ENCODE measurements at places on chromosomes 6 and 20. TPM values are rescaled to one million over a fixed set of nuclear protein-coding genes. Genes with fewer than 3 reads are reported as not detected.

TGM2 gene
- total RNA-seq, result 343 TPM

IYD gene
- total RNA-seq, result not detected

MYBL2 gene
- 2.2 TPM for total RNA-seq

DNA sequence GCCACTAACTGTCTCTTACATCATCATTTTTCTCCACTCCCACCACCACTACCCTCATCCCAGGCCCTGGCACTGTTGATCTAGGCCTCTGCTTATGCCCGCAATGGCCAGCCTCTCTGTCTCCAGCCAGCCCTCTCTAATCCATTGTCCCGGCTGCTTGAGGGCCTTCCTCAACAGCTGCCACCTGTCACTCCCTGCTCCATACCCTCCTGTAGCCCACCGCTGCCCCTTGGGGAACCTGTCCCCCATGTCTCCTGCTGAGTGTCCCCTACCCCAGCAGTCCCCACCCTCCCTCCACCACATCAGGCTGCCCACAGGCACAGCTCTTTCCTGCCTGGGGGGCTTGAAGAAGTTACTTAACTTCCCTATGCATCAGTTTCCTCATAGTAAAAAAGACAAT lies 13.4 kb downstream of the TEAD3 start:
- no peak for DNase-seq

- no peak for DNase-seq
These were observed 31.1 kb upstream of the CARMIL1 start for GRCh38 chr6:25248123-25248522.

DNA sequence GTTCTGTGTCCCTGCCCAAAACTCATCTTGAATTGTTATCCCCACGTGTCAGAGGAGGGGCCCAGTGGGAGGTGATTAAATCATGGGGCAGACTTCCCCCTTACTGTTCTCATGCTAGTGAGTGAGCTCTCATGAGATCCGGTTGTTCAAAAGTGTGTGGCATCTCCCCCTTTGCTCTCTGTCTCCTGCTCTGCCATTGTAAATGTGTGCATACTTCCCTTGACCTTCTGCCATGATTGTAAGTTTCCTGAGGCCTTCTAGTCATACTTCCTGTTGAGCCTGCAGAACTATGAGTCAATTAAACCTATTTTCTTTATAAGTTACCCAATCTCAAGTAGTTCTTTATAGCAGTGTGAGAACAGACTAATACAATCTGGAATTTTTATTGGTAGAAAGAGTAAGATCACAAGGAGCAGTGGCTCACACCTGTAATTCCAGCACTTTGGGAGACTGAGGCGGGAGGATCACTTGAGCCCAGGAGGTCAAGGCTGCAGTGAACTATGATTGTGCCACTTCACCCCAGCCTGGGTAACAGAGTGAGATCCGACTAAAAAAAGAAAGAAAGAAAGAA lies 47.1 kb upstream of the SLC22A16 start:
- DNase-seq, result peak; percentile 78

DNA sequence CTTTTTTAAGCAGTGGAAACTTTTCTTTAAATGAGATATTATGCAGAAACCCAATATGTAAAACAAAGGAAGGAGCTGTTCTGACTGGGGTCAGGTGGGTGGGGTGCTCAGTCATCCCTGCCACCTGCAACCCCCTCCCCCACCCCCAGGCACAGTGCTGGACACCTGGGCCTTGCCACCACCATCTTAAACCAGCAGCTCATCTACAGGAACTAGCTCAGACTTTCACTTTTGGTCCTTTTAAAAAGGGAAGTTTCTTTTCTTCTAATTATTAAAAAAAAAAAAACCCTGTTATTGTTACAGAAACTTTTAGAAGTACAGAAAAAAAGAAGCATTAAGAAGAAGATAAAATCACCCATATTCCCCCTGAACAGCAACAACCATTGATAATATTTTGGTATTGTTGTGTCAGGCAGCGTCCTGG lies 37.1 kb downstream of the PPP1R16B start:
- DNase-seq, result no peak

DNA sequence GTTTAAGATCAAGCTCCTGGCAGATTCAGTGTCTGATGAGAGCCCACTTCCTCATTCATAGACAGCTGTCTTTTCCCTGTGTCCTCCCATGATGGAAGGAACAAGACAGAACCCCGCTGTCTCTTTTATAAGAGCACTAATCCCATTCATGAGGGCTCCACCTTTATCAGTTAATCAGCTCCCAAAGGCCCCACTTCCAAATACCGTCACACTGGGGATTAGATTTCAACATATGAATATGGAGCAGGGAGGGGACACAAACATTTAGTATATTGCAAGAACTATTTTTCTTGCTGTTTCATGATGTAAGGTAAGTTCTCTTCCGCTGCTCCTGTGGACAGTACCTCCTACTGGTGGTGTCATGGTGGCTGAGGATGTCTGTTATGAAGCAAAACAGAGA lies 158.3 kb upstream of the IRAK1BP1 start:
- no peak for DNase-seq

- DNase-seq, result no peak
These were observed 56.1 kb downstream of the RPP40 start for GRCh38 chr6:4947716-4948115.

GRCh38 chr6:129744880-129745237 lies 34.9 kb upstream of the ARHGAP18 start:
- DNase-seq, result no peak

GRCh38 chr6:167577891-167578361 lies 248.8 kb upstream of the AFDN start:
- no peak for DNase-seq

DNA sequence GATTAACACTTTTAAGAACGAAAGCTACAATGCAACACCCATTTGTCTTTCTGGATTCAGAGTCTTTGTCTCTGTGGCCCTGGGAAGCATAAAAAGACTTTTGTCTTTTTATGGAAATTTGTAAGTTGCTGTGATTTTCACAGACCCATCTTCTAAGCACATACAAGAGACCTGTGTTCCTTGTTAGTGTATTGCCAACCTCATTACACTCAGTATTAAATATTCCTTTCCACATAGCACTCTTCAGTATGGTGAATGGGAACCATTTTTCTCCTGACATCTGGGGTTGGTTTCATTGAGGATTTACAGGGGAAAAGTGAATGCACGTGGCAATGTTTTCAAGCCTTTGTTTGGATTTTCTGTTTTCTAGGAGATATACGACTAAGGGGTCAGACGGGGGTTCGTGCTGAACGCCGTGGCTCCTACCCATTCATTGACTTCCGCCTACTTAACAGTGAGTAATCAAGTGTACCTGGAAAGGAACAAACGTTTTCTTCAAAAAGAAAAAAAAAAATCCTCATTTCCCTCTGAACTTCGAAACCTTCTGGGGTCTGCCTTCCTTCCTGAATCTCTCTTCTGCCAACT lies 141.7 kb downstream of the MTFR2 start:
- no peak for DNase-seq

- DNase-seq, result no peak
These were observed 2.5 kb downstream of the NPBWR2 start for GRCh38 chr20:64104667-64105451.

DNA sequence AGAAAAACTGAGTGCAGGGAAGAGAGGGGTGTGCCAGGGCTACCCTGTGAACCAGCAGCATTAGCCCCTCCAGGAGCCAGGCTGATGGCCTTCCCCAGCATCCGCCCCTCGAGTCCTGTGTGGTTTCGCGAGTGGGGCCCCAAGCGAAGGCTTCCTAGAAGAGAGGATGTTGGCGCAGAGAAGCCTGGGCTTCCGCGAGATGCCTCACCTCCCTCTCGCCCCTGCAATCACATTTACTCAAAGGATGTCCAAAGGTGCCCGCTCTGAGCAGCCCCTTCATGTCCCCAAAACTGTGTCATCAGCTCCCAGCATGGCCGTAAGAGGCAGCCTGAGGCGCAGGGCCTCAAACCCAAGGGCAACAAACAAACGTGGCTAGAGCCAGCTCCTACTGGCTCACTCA lies 111.7 kb downstream of the PREX1 start:
- no peak for DNase-seq

GRCh38 chr6:169216830-169217229 lies 36.8 kb downstream of the THBS2 start:
- no peak for DNase-seq

DNA sequence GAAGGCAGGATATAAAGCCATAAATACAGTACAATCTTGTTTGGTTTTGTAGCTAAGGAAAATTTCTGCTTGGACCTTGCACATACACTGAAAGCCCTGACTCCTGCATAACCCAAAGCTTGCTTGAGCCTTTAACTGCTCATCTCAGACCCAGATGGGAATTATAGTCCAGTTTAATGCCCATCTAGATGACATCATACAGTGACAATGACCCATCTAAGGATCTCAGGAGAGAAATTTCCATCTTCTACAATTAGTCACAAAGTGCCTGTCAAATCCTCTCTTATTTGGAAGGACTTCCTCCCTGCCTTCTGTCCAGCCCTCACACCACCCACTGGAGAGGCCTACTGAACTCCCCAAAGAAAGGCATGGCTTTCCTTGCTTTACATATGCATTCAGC lies 69.3 kb downstream of the BTBD3 start:
- DNase-seq, result no peak

DNA sequence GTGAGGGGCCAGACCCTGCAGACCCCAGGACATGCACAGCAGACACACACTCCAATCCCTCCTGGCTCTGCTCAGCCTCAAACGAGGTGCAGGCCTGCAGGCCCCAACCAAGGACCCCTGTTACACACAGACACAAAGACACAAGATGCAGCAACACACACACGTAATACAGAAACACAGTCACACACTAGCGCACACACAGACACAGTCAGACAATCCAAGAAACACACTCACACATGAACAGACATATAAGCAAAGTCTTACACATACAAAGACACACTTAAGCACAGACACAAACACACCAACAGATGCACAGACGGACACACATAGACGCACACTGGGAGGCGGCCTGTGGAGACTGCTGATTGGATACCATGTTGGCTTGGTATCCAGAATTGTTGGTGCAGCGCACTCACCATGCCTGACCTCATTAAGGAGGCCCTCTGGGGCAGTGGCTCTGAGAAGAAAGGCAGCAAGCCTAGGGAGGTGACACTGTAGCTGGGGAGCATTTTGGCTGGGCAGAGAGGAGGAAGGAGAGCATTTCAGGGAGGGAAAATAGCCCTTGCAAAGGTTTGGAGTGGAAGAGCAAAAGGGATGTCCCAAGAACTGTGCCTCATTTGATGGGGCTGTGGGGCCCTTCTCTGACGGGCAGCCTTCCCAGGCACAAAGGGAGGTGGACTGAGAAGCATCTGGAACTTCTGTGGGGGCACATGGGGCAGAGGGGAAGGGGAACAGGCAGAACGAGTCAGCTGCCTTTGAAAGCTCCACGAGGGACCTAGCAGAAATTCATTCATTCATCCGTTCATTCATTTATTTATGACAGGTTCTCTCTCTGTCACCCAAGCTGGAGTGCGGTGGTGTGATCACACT lies 1.4 kb upstream of the HSPA12B start:
- DNase-seq, result no peak

DNA sequence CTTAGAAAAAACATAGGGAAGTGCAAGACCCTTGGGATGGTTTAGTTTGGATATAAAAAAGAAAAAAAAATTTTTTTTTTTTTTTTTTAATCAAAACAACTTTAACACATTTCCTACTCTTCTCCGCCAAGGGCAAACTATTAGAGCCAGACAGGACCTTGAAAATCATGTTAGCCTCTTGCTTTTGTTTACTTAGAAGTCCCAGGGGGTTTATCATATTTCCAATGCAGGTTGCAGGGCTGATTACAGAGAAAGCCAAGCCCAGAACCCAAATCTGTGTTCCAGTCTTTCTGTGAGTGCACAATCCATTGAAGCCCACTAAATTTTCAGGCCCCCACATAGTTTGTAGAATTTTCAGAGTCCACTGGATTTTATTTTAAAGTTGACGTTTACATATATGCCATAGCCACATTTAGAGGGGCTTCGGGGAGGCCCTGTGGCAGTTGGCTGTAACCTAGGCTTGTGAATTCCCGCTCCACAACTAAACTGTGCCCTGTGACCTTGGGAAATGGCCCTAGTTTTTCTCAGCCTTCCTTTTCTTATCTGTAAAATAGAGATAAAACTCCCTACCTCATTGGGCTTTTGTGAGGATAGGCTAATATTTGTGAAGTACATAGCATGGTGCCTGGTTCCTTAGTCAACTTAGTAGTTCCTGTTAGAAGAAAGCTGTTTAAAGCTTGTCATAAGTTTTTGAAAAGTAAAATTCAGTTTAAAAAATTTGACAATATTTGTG lies 55.7 kb downstream of the NCOA7 start:
- DNase-seq, result no peak

DNA sequence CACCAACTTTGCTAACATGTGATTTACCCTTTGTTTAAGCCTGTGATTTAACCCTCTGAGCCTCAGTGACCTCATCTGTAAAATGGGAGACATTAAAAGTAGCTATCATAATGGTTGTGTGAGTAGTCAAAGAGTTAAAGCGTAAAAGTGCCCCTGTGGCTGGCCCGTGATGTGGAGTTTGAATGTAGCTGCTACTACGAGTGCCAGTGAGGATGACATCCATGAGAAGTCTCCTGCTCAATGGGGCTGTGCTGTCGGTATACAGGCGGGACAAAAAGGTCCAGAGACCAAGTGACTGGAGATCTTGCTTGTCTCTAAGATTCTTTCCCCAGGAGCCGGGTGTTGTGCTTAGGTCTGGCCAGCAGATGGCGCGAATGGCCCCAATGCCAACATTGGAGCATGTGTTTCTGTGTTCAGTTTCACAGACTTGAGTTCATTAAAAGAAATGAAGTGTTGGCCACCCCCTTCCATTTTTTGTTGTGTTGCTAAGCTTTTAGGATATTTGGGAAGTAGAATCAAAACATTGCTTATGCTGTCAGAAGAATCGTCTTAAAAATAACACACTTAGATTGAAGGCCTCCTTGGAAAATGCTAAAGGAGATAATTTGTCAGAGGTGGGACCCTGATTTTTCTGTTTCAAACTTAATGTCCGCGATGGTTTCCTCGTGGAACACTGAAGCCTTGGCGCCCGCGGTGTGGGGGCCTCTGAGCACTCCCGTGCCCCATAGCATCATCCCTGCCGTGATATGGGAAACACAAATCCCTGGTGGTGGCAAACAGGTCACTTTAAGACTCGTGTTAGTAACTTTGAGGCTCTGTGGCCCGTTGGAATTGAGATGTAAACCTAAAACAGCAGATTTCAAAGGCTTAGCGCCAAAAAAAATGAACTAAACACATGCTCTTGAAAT lies 9.3 kb upstream of the RBM38 start:
- DNase-seq, result peak; percentile 75

DNA sequence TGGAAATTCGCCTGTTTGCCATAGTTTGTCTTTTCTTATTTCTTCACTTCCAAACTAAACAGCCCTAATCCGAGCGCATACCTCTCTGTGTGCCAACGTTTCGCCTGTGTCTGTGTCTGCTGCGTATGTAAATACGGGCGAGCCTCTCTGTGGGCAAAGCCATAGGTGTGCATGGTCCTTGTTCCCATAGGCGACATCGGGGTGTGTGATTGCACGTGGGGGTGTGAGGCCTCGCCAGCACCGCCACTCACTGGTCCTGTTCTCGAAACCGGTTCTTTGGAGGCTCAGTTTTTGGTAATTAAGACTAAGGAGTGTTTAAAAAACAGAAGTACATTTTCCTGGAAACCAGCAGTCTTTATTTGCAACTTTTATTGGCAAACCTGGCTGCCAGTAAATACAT lies 6.0 kb upstream of the FOXC1 start:
- DNase-seq, result no peak

GRCh38 chr6:160881148-160881808 lies 110.3 kb upstream of the MAP3K4 start:
- DNase-seq, result no peak

All from lung microvascular endothelial cell (primary cell).